ENCODE measurements at places on chromosomes 1 and 21. TPM values are rescaled to one million over a fixed set of nuclear protein-coding genes. Genes with fewer than 3 reads are reported as not detected.

GRCh38 chr1:155245163-155245524, 10.1 kb downstream of the ENTREP3 start:
- H3K4me3 ChIP-seq = peak overlapping the region; percentile 44
- peaks cover 20% of the 10 kb centered on the region for H3K36me3 ChIP-seq

The BMP8A gene
- total RNA-seq = 0.16 TPM

DNA sequence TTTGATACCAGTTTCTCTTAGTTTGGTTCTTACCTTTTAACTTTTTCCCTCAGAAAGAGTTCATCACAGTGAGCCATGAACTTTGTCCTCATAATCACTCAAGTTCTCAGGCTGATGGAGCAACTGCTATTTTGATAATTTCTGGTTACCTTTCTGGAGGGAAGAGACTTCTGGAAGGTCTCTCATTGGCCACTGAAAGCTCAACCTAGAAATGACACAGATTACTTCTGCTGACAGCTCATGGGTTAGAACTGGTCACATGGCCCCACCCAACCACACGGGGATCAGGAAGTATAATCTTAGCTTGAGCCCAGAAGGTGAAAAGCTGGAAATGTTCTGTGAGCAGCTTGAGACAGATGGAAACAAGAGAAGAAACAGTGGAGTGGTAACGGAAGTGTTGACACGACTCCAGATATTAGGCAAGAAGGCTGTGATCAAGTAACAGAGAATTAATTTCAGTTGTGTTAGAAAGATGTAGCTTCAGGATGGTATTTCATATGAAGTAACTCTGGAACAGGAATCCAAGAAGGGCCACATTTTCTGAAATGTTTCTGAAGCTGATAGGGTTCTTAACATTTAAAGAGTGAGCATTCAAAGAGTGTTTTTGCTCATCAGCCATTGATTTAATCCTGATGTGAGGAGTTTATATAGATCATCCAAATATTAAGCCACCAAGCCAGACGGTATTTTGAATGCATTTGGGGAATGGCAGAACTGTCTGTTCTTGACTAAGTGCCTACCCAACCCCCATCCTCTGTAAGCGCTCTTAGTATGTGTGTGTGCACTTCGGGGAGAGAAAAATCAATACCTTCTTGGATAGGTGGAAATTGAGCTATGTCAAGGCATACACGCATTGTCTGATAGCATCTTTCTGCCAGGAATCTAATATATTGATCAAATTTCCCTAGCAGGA, 21.9 kb upstream of the XPR1 start:
- no peaks in the 10 kb centered on the region for H3K36me3 ChIP-seq
- peak overlapping the region; percentile 91 for H3K27ac ChIP-seq
- peak; percentile 80 for DNase-seq
- peaks cover 12% of the 10 kb centered on the region for H3K4me1 ChIP-seq
- H3K4me3 ChIP-seq = peak overlapping the region; percentile 7

- H3K4me1 ChIP-seq = peaks cover 3% of the 10 kb centered on the region
- no peak overlapping the region for H3K27ac ChIP-seq
- H3K27me3 ChIP-seq = peaks cover 79% of the 10 kb centered on the region
- H3K36me3 ChIP-seq = no peaks in the 10 kb centered on the region
These were observed 8.0 kb downstream of the RUNX3 start for GRCh38 chr1:24921938-24922662.

GRCh38 chr1:199307496-199308264, 668.8 kb downstream of the PTPRC start:
- H3K27me3 ChIP-seq = no peaks in the 10 kb centered on the region
- DNase-seq = no peak
- no peaks in the 10 kb centered on the region for H3K4me1 ChIP-seq
- no peaks in the 10 kb centered on the region for H3K36me3 ChIP-seq
- no peak overlapping the region for H3K27ac ChIP-seq

The TSPEAR gene
- total RNA-seq = not detected

The FOXD3 gene
- 0.29 TPM for total RNA-seq

The BCL2L15 gene
- total RNA-seq = 0.09 TPM

DNA sequence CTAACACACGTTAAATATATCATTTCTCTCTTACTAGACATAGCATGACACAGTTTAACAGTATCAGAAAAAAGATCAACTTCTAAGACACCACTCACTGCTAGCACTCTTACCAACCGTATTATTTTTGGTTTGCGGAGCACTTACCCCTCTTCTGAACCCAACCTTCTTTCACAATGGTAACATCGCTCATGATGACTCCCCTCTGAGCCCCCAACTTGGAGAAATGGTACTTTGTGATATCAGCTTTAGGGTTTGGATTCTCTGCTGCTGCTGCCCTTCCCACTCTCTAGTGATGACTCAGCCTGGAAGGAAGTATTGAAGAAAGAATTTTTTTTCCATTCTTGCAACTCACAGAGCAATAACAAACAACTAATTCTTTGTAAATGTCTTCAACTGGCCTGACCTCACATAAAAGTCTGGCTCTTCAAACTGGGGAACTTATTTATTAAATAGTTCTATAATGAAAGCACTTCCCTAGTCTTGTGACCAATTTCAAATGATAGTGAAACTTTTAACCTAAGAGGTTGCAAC, 7.0 kb downstream of the AKT3 start:
- no peak overlapping the region for H3K27ac ChIP-seq
- no peak for DNase-seq
- no peaks in the 10 kb centered on the region for H3K27me3 ChIP-seq
- no peak overlapping the region for H3K4me3 ChIP-seq
- H3K4me1 ChIP-seq = no peaks in the 10 kb centered on the region

GRCh38 chr1:177944016-177944949, 25.6 kb downstream of the SEC16B start:
- H3K4me3 ChIP-seq = no peak overlapping the region
- DNase-seq = no peak
- no peaks in the 10 kb centered on the region for H3K36me3 ChIP-seq
- no peak overlapping the region for H3K27ac ChIP-seq

The AKR1A1 gene
- 142 TPM for total RNA-seq

DNA sequence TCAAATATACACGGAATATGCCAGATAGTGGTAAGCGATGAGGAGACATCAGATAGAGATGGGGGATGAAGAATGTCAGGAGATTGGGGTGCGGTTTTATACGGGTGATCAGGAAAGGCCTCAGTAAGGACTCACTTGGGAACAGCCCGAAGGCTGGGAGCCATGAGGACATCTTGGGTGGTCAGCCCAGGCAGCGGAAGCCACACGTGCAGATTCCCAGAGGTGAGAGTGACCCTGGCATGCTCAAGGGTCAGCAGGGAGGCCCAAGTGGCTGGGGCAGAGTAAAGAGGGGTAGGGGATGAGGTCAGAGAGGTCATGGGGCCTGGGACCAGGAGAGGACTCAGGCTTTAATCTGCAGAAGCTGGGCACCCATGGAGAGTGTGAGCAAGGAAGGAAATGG, 106.6 kb downstream of the MATN1 start:
- no peak overlapping the region for H3K27ac ChIP-seq
- no peak overlapping the region for H3K4me3 ChIP-seq
- H3K36me3 ChIP-seq = no peaks in the 10 kb centered on the region

GRCh38 chr1:27554759-27555699, 48.9 kb downstream of the AHDC1 start:
- no peak for DNase-seq
- peak overlapping the region; percentile 27 for H3K27ac ChIP-seq
- H3K4me3 ChIP-seq = no peak overlapping the region
- peaks cover 72% of the 10 kb centered on the region for H3K36me3 ChIP-seq
- peaks cover 41% of the 10 kb centered on the region for H3K4me1 ChIP-seq
- H3K27me3 ChIP-seq = no peaks in the 10 kb centered on the region

The NAV1 gene
- total RNA-seq = 15.4 TPM

The KRTAP12-2 gene
- total RNA-seq = not detected

DNA sequence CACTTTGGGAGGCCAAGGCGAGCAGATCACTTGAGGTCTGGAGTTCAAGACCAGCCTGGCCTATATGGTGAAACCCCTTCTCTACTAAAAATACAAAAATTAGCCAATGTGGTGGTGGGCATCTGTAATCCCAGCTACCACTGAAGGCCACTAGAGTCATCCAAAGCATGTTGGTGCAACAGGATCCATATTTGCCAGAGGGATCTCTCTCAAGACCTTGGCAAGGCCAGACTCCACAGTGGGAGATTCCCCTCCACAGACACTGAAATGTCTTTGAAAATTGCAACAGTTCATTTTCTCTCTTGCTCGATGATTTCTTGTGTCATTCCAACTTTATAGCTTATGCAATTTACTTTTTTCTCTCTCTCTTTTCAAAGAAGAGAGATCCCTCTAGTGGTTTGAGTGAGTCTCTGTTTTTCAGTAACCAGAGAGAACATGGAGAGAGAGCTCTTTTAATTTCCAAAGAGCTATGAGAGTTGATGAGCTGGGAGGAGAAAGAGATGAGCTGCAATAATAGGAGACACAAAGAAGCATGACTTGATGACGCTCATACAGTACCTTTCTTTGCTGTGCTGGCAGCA, 176.8 kb upstream of the USP25 start:
- no peaks in the 10 kb centered on the region for H3K4me1 ChIP-seq
- no peak overlapping the region for H3K4me3 ChIP-seq
- H3K27me3 ChIP-seq = no peaks in the 10 kb centered on the region
- H3K36me3 ChIP-seq = no peaks in the 10 kb centered on the region
- DNase-seq = no peak
- no peak overlapping the region for H3K27ac ChIP-seq

- peaks cover 18% of the 10 kb centered on the region for H3K27me3 ChIP-seq
- no peaks in the 10 kb centered on the region for H3K36me3 ChIP-seq
- no peak overlapping the region for H3K27ac ChIP-seq
- no peak overlapping the region for H3K4me3 ChIP-seq
These were observed 144.7 kb upstream of the EDN2 start for GRCh38 chr1:41629141-41629540.

Data from K562 (cell line).